Activated naive CD4-positive, alpha-beta T cell treated with anti-CD3 and anti-CD28 coated beads, Interleukin-2, amount 10 ng/mL, durations not matched to agents 7 days and 5 days (primary cell): ENCODE measurements at places on chromosomes 1 and 21.

DNA sequence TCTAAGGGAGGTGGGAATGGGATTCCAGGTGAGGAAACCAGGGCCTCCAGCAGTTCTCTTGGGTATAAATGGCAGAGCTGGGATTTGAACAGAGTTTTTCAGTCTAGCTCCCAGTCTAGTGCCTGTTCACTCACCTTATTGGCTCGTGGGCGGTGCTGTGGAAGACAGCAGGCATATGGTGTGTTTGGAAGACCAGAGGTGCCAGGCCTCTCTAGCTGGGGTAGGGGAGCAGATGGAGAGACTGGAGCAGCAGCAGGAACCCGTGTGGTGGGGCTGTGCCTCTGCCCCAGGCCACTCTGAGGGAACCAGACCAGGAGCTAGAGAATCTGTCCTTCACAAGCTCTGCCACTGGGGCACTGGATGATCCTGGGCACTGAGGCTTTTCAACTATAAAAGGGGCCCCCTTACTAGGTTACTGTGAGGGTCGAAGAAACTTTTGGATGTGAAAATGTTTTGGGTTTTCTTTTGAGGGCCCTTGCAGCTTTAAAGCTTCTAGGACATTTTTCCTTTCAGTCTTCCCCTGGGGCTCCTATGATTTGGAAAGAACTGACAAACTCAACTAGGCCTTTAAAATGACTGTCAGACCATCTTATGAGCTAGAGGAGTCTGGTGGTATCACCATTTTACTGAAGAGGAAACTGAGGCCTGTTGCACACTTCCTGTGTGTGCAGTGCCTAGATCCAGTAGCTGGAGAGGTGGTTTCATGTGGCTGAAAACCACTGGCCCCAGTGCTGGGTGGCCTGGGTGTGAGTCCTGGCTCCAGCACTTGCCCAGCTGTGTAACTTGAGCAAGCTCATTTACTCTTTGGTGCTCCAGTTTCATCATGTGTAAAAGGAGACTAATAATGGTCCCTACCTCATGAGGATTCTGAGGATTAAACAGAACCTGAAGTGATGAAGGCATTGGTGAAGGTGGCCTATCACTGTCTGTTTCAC, 6.1 kb downstream of the DMRTB1 start:
- no peak for DNase-seq

- peak; percentile 51 for DNase-seq
Measured at GRCh38 chr1:156281281-156281680, 1.3 kb downstream of the SMG5 start.

GRCh38 chr1:118201524-118201923, 16.5 kb upstream of the SPAG17 start:
- no peak for DNase-seq

GRCh38 chr21:45137612-45137937, 63.2 kb downstream of the ADARB1 start:
- DNase-seq: no peak

DNA sequence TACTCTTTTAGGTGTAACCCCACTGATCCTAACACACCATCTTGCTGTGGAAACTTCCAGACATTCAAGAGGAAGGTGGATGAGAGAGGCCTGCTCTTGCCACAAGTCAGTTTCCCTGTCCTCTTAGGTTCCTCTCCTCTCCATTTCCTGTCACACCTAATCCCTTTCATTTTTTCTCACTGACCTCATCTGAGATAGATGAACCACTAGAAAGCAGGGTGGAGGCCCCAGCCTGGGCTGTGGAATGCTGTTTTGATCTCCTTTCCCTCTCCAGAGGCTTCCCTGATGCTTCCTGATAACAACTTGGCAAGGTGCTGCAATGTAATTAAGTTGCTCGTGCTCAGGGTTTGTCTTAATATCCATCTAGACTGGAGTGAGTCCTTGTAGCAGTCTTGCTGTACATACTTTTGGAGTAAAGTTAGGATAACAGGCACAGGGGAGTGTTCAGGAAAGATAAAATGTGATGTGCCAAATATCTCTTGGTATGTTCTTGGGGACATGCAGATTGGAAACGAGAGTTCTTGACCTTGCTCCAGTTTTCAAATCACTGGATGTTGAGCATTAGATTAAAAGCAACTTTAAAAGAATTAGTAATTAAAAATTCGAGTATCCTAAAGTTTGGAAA, 11.2 kb downstream of the LRRC42 start:
- DNase-seq: no peak

DNA sequence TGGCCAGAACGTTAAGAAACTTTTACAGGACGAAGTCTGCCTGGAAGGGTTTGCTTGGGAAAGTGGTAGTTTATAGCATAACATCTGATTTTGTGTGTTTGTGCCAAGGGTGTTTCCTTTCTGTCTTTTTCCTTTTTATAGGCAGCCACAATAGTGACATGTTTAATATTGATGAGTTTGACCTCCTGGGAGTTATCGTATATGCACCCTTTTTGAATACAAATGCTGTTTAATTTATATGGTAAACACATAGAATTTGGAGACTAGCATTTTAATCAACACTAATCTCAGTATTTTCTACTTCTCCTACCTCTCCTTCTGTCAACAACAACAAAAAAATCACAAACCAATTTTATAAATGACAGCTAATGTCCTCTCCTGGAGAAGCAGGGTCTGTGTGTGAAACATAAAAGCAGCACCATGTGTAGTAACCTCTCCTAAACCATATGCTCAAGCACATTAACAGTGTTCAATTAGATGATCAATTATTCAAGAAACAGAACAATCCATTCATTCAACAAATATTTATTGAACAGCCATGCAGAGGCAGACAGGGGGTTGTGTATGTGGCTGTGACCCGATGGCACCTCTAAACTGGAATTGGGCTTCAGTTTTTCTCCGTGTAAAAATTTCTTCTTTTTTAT, 604 bp upstream of the FMN2 start:
- DNase-seq: no peak

DNA sequence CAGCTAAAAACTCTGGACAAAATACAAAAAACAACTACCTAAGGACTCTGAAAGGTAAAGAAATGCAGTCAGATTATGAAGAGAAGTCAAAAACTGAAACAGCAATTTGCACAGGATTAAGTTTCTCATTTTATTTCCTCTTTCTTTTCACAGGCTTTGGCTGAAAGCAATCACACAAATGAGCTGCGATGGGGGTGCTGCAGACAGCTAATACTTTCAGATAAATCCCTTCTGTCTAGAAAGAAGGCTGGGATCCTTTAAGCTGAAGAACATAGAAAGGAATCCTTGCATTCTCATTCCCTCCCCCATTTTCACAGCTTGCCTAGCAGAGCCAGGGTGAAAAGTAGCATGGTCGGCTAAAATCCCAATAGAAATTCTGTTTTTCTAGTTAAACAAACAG, 32.0 kb upstream of the PRDX6 start:
- no peak for DNase-seq

- DNase-seq: no peak
Measured at GRCh38 chr1:235925016-235925415, 58.3 kb upstream of the LYST start.

DNA sequence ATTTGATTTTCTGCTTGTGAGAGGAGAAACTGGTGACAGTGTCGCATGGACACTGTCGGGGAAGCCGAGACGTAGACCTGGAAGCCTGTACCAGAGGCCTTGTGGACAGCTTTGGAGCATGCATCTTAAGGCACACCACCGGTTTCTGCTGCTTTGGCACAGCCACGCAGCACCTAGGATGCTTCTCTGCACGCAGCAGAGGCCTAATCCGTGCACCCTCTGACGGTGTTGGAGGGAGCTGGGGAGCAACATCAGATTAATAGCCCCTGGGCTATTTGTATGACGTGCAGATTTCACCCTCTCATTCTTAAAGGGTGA, 30.3 kb downstream of the TEX35 start:
- DNase-seq: no peak

DNA sequence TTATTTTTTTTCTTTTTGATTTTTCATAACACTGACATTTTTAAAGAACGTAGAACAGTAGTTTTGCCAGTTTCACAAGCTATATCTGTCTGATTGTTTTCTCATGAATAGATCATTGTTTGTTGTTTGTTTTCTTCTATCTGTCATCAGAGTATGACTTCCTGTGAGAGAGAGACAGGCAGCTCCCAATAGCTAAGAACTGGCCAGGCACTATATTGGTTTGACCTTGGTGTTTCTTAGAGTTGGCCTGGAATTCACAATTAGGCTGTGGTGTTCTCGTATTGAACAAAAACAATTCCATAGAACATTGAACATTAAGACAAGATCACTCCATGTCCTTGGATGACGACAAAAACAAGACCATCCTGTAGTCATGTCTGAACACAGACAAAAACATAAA, 43.4 kb downstream of the RPS6KC1 start:
- no peak for DNase-seq

- DNase-seq: no peak
Measured at GRCh38 chr1:58459911-58460310, 86.6 kb downstream of the OMA1 start.

DNA sequence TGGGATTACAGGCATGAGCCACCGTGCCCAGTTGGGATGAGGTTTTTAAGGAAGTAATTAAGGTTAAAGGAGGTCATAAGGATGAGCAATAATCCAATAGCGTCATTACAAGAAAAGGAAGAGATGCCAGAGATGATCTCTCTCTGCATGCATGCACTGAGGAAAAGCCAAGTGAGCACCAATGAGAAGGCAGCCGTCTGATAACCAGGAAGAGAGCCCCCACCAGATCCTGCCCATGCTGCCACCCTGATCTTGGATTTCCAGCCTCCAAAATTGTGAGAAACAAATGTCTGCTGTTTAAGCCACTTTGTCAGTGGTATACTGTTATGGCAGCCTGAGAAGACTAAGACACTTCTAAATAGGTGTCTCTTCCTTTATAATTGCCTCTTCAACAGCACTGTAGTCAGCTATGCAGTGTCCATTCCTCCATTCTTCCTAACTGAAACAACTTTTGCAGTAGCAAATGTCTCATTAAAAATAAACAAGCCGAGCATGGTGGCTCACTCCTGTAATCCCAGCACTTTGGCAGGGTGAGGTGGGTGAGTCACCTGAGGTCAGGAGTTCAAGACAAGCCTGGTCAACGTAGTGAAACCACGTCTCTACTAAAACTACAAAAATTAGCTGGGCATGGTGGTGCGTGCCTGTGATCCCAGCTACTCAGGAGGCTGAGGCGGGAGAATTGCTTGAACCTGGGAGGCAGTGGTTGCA, 216.2 kb upstream of the RUNX1 start:
- no peak for DNase-seq

GRCh38 chr1:51000160-51000559, 30.1 kb downstream of the CDKN2C start:
- no peak for DNase-seq

DNA sequence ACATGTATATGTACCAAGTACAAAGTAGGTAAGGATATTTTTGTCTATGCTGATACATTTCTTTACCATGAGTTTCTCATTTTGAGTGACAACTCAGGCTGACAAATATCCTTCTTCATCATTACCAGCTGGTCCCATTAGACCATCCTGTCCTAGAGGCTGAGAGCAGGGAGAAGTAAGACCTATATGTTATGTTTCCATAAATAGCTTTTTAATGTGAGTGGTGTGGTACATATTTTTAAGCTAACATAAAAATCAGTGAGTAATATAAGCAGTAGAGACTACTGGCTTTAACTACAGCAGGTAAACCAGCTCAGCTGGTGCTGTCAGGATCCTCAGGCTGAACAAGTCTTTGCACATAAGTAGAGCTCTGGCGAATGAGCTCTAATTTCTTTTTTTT, 62.4 kb downstream of the CLEC20A start:
- no peak for DNase-seq

DNA sequence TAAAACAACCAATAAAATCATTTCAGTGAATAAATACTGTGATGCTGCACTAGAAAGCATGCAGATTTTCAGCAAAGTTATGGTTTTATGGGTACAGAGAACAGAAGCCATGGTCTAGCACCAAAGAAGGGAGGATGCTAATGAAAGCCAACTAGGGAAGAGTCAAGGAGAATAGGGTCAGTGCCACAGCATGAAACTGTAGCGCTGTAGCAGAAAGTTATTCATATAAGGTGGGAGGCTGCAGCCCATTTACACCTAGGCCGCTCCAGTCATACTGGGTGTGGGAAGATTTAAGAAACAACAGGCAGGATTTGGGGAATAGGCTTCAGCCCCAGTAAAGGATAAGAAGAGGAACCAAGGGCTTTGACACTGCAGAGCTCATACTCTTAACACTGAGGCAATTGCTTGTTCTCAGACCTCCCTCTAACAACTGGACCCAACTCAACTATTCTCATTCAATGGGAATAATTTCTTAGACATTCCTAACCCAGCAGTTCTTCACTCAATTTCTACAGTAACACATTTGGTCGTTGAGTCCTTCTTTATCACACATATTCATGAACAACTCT, 4.4 kb downstream of the IFI16 start:
- no peak for DNase-seq

DNA sequence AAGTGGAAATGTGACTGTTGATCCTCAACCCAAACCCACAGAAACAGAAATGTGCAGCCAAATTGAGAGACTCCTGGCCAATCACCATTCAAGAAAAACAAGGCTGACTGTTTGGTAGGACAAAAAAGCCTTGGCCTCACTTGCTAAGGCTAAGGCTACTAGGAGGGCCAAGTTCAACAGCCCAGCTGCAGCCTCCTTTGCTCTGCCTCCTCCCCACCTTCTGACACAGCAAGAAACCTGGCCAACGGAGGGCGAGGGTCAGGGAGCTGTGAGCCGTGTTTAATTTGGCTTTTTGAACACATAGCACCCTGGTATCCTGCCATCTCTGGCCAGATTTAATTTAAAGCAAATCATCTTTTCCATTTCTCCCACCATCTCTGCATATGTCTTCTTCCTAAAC, 165.8 kb upstream of the RAB4A start:
- no peak for DNase-seq

DNA sequence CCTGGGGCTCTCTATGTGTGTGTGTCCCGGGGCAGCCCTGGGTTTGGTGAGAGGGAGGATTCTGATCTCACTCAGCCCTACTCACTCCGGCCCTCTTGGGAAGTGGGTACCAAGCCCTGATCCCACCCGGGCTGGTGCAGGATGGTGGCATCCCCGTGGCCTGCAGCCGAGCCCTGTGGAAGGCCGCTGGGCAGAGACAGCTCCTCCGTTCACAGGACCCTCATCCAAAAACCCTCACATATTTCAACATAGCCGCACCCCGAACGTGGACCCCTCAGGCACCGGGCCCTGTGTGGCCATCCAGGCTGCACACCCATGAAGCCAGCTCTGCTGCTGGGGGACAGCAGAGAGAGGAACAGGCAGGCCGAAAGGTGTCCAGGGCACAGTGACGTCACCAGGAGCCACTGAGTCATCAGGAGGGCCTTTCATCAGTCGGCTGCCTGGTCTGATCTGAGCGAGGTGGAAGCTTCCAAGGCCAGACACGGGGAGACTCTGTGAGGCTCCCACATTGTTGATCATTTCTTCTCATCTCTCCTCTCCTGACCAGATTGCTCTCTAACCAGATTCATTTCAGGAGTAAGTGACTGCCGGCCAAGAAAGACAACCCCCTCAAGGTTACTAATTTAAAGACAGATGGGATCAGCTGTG, 16.2 kb upstream of the GPR157 start:
- no peak for DNase-seq

- DNase-seq: no peak
Measured at GRCh38 chr1:151668090-151668489, 48.5 kb downstream of the CELF3 start.

GRCh38 chr1:225765982-225766674, 11.5 kb upstream of the SRP9 start:
- no peak for DNase-seq
